ENCODE measurements at places on chromosomes 1 and 21. TPM values are rescaled to one million over a fixed set of nuclear protein-coding genes. Genes with fewer than 3 reads are reported as not detected.

RYR2 gene
- polyA plus RNA-seq, result not detected

AMY1A gene
- not detected for polyA plus RNA-seq

LYPD8 gene
- polyA plus RNA-seq, result not detected

NEXN gene
- polyA plus RNA-seq, result 39.9 TPM

SYPL2 gene
- 0.40 TPM for polyA plus RNA-seq

CD1B gene
- polyA plus RNA-seq, result not detected

LAMC2 gene
- polyA plus RNA-seq, result 1.6 TPM

FNDC10 gene
- polyA plus RNA-seq, result 2.3 TPM

KIF2C gene
- 14.3 TPM for polyA plus RNA-seq

DNA sequence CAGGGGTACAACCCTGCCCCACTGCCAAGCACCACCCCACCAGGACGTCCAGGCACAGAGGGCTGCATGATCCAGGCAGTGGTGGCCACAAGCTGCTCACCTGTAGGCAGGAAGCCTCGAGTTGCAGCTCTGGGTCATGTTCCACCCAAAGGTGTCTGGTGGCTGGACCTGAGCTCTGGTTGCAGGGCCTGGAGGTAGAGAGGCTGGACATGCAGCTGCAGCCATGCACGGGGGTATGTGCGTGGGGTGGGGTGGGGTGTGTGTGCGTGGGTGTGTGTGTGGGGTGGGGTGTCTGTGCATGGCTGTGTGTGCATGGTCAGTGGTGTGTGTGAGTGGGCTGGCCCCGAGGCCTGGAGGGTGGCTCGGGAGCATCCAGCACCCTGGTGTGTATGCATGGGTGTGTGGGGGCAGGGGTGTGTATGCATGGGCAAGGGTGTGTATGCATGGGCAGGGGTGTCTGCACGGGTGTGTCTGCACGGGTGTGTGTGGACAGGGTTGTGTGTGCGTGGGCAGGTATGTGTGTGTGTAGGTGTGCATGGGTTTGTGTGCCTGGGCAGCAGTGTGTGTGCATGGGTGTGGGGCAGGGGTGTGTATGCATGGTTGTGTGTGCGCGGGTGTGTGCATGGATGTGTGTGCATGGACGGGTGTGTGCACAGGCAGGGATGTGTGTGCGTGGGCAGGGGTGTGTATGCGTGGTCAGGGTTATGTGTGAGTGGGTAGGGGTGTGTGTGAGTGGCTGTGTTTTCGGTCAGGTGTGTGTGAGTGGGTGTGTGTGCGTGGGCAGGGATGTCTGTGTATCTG is 15.6 kb downstream of the ARHGEF16 start:
- DNase-seq, result no peak

DNA sequence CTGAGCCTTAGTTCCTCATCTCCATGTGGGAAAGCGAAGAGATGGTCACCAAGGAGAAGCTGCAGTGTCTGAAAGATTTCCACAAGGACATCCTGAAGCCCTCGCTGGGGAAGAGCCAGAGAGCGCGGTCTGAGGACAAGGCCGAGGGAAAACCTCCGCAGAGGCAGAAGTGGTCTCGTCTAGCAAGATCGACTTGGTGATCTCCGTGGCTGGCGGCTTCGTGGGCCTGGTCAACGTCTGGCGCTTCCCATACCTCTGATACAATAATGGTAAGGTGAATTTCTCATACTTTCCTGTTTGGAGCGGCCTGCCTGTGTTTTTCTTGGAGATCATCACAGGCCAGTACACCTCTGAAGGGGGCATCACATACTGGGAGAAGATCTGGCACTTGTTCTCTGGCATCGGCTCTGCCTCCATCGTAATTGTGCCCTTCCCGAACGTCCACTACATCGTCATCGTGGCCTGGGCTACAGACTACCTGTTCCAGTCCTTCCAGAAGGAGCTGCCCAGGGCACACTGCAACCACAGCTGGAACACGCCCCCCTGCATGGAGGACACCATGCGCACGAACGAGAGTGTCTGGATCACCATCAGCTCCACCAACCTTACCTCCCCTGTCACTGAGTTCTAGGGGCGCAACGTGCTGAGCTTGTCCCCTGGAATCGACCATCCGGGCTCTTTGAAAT is 841.1 kb upstream of the TMPRSS15 start:
- DNase-seq, result no peak

- DNase-seq, result no peak
Observed at GRCh38 chr1:57309630-57310029, 114.2 kb downstream of the DAB1 start.

DNA sequence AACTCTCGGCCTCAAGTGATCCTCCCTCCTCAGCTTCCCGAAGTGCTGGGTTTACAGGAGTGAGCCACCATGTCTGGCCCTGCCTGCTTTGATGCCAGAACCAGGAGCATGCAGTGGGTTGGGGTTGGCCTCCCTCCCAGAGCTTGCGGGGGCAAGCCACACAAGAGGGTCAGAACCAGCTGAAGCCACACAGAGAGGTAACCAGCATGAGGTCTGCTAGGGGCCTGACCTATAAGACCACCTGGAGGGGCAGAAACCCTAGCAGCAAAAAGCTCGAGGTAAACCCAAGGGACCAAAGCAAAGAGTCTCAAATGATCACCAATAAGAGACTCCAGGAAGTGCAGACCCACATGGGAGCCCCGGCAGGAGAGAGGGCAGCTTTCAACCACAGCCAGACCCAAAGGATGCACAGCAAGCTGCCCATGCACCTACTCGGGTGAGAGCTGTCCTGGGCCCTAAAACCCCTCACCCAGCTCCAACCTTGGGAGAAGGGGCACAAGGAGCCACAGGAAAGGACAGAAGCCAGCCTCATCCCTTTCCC is 81.2 kb downstream of the TOMM20 start:
- DNase-seq, result no peak

- DNase-seq, result no peak
Observed at GRCh38 chr1:25209516-25209915, 22.8 kb downstream of the SYF2 start.

DNA sequence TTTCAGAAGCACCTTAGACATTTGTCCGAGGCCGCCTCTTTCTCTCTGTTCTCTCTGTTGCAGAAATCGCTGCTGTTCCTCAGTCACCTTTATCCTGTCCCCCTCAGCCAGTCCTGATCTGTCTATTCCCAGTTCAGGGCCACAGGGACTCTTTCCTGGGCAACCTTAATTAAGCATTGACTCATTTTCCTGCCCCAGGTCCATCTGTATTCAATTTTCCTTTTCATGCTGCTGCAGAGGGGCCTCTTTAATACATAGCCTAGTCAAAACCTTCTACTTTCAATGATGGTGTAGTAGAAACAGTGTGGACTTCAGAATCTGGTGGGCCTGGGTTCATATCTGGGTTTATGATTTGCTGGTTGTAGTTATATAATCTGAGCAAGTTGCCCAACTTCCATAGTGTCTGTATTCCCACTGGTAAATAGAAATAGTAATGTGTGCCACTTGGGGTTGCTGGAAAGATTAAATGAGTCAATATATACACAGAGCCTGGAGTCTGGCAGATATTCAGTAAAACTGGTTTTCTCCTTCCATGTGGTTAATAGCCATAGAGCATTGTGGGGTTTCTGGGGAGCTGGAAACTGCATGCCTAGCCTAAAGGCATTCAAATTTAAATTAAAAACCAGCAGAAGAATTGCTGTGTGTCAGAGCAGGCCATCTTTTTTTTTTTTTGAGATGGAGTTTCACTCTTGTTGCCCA is 4.5 kb downstream of the TRAF5 start:
- DNase-seq, result no peak

DNA sequence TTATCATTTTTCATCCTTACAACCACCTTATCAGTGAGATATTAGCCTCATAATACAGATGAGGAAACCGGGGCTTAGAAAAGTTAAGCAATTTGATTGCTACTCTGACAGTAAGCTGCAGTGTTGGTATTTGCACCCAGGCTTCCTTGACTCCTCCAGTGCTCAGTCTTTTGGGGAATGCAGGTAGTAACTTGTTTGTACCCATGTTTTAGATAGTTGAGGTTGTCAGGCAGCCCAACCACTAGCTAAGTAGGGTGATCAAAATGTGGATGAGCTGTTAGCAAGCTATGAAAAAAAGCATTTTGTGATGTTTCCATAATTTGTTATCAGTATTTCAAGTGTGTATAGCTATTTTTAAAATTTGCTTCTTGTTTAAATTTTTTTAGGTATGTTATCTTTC is 80.8 kb downstream of the SASS6 start:
- DNase-seq, result no peak

GRCh38 chr1:213683529-213683928 is 304.2 kb upstream of the PROX1 start:
- DNase-seq, result no peak

DNA sequence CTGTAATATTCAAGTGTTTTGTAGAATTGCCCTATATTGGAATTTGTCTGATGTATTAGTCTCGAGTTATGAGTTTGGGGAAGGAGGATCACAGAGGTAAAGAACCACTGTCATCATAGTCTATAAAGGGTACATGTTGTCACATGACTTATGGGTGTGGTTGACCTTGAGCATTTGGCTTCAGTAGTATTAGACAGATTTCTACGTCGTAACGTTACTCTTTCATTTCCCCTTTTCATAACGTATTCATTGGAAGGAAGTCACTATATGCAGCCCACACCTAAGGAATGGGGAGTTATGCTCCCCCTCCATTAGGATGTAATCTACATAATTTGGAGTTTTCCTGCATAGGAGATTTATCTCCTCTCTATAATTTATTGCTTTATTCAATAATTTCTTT is 110.1 kb upstream of the VAV3 start:
- DNase-seq, result no peak

- DNase-seq, result no peak
Observed at GRCh38 chr1:69643266-69643665, 75.5 kb downstream of the LRRC7 start.

- DNase-seq, result no peak
Observed at GRCh38 chr1:182051938-182052337, 9.6 kb downstream of the ZNF648 start.

GRCh38 chr1:220300442-220301121 is 28.3 kb upstream of the RAB3GAP2 start:
- DNase-seq, result peak; percentile 79

GRCh38 chr1:223234170-223234514 is 91.1 kb upstream of the TLR5 start:
- DNase-seq, result no peak

All from AG04450 (cell line).